Stimulated activated CD4-positive, alpha-beta T cell treated with anti-CD3 and anti-CD28 coated beads, Interleukin-4, amount 100 ng/mL, for 1 hour (primary cell): ENCODE measurements at places on chromosomes 12 and 14.
A peak's percentile ranks its signal among the peaks of the same experiment; 100 is the strongest.

- DNase-seq = no peak
Measured at GRCh38 chr12:124365726-124366430, 71.0 kb downstream of the RFLNA start.

DNA sequence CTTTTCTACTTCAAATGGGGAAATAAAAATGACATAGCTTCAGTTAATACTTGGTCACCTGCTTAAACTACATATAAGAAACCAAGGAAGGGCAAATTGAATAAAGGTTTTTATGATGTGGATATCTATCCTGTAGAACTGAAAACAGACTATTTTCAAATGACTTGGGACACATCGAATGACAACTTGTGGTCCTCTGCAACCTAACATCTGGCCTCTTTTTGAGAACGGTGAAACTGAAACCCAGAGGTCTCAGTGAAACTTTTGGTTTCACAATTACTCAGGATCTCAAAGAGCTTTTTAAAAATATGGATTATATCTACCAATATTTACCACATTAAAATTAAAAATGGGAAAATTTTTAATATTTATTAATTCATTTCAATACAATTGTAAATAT lies 65.2 kb downstream of the PPP2R5E start:
- no peak for DNase-seq

- DNase-seq = no peak
Measured at GRCh38 chr14:22221508-22221907, 367.5 kb downstream of the DAD1 start.

- DNase-seq = no peak
Measured at GRCh38 chr12:112950701-112951100, 12.4 kb downstream of the OAS3 start.

GRCh38 chr12:57044889-57045288 lies 5.0 kb downstream of the MYO1A start:
- DNase-seq = no peak

DNA sequence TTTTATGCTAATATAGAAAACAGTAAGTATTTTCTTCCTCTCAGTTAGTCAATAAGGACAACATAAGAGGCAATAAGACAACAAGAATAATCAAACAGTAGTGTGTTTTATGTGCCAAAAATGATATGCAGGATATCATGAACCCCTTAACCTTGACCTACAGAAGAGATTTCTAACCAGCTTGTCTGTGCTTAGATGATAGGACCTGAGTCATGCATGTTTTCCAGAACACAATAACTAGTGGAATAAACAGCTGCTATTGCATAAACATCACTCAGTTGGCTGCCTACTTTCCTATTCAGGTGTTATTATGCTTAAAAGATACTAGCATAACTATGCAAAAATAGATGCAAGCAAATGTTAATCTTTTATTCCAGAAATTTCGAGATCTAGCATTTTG lies 282.5 kb downstream of the PRKD1 start:
- no peak for DNase-seq

DNA sequence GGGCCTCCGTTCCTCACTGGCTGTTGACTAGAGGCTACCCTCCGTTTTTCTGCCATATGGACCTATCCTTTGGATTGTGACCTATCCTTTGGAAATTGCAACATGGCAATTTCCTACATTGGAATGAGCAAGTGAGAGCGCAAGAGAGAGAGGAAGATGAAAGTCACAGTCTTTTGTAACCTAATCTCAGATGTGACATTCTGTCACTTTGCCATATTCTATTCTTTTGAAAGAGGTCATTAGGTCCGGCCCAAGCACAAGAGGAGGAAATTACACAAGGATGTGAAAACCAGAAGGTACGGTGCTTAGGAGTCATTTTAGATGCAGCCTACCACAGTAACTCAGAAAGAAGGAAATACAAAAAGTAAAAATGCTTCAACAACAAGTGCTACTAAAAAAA lies 47.3 kb upstream of the SRP54 start:
- no peak for DNase-seq

DNA sequence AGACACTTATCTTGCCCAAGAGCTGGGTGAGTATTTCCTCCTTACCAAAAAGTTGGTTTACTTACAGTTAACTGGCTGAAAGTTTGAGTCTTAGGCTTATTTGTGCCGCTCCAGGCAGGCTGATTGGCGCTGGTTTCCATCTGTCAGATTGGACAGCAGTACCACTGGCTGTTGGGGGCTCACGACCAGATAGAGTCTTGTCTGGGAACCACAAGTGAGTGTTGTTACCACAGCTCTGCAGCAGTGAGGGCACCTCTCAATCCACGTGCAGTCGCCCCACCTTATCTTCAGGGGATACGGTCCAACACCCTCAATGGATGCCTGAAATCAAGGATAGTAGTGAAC lies 58.9 kb downstream of the DDX51 start:
- DNase-seq = no peak

DNA sequence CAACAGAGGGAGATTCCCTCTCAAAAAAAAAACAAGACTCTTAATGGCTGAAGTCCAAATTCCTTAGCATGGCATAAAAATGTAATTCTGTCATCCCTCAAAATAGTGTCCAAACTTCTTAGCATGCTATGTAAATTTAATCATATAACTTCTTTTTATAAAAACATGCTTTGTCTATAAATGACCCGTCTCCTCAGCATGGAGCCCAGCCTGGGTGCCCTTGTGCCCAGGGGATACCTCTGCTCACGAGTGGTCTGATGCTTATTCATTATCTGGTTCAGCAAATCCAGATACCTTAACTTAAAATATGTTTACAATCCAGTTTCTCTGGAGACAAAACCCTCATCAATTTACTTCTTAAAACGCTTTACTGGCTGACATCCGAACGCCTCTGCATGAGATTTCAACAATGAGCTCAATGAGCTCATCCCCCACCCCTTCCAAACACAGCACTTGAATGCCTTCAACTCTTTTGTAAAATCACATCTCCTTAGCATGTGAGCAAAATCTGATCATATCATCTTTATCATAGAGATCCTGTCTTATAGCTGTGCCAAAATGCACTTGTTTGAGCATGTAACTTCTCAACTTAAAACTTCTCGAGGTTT lies 15.7 kb downstream of the RTL1 start:
- DNase-seq = no peak

DNA sequence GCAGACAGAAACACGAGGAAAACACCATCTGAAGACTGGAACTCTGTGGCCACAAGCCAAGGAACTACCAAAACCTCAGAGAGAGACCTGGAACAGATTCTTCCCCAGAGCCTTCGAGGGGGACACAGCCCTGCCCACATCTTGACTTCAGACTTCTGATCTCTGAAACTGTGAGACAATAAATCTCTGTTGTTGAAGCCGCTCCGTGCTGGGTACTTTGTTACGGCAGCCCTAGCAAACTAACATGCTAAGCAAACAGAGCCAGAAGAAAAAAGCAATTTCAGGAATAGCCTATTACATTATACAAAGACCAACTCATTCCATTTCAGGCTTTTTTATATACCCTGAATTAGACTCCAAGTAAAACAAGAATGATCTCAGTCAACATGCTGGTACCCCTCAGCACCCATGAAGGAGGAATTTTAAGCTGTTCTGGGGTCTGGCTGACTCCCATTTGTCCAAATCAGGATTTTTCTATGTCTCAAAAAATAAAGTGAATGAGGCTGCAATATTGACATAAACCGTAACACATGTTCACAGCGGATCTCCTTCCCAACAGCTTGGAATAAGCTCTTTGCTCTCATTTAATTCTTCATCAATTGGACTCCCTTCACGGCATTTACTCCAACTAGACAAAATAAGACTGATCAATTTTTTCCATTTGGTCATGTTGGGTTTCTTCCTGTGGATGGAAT lies 190.1 kb downstream of the FOXN3 start:
- DNase-seq = no peak

DNA sequence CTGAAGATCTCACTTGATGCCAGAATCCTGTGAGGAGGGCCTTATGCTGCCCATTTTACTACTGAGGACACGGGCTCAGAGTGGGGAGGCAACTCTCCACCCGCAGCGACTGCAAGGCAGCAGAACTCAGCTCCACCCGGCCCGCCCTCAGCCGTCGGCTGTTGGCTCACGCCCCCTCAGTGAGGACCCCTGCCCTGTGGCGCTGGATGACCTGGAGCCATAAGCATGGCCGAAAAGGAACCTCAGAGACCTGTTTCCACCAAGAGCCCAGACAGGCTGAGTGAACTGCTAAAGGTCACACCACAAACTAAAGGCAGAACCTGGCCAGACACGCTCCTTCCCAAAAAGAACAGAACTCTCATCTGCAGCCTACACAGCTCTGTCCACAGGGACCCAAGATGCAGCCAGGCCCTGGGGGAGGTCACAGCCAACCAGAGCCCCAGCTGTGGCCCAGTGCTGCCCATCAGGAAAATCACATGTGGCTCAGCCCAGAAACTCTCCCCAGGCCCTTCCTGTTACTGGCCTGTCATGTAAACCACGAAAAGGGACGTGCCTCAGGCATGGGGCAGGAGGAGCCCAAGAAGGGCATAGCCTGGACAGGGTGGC lies 32.8 kb downstream of the CCNK start:
- no peak for DNase-seq

DNA sequence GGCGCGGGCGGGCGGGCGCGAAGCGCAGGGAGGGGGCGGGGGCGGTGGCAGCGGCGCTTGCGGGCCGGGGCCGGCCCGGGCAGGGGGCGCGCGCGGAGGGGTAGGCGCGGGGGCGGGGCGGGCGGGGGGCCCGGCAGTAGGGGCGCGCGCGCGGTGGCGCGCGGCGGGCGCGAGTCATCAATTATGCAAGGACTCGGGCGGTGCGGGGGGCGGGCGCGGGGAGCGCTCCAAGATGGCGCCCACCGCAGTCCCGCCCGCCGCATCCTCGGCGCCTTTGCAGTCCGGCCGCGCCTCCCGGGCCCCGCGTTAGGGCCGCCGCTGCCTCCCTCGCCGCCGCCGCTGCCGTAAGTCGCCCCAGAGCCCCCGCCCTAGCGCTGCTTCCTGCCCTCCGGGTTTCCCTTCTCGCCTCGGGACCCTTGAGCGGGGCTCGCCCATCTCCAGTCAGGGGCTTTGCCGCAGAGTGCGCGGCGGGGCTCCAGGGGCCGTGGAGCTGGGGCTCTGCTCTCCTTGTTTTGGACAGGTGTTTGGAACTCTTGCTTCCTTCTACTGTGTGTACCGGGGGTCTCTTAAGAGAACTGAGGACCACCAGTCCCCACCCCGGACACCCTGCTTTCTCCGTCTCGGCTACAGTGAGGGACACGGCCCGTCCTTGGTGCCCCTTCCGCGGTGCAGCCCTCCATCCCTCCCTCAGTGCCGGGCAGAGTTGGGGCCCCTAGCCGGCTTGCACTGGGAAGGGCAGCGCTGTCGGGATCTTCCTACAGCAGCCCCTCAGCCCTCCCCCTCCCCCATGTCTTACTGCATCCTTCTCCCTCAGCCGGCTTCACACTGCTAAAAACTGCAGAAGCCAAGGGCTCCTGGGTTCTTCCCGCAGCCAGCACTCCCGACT lies at the start of gene SCN8A:
Gene SCN8A, plus strand, starts transcription at position 218 of the 886 bp plus-strand sequence. CDS start 71,585 bp downstream, outside the sequence.
- peak; percentile 61 for DNase-seq

- no peak for DNase-seq
Measured at GRCh38 chr14:31411218-31411727, 9.1 kb downstream of the HEATR5A start.

DNA sequence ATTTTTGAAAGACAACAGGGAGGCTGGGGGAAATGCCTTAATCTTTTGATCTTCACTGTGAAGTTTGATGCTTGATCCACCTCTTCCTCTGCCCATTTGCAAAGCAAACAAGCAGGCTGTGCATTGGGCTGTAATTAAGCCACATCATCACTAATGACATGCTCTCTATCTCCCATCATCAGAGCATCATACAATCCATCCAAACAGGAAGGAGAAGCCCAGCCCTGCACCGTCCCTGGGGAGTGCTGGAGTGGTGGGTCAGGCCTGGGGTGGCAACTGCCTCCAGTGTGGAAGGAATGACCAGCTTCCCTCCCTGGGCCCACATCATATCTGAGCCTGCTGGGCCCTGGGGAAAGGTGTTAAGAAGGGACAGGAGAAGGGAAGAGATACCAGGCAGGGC lies 6.9 kb upstream of the KRT74 start:
- DNase-seq = no peak

GRCh38 chr12:2053691-2054090 lies 904 bp downstream of the CACNA1C start:
- DNase-seq = no peak

DNA sequence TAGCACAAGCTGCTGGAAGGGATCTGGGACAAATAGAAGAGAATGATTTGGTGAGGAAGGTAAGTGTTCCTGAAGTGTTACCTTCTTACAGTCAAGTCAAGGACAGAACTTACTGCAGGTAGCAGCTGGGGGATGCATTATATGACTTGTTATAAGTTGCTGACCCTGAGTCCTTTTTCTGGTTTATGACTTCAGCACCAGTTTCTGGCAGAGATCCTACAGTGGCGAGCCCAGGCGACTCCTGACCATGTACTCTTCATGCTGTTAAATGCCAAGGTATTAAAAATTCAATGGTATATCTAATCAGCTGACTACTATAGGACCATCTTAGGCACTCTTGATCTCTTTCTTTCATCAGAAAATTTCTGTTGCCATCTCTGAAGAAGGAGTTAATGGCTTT lies 45.1 kb upstream of the ATF1 start:
- no peak for DNase-seq

DNA sequence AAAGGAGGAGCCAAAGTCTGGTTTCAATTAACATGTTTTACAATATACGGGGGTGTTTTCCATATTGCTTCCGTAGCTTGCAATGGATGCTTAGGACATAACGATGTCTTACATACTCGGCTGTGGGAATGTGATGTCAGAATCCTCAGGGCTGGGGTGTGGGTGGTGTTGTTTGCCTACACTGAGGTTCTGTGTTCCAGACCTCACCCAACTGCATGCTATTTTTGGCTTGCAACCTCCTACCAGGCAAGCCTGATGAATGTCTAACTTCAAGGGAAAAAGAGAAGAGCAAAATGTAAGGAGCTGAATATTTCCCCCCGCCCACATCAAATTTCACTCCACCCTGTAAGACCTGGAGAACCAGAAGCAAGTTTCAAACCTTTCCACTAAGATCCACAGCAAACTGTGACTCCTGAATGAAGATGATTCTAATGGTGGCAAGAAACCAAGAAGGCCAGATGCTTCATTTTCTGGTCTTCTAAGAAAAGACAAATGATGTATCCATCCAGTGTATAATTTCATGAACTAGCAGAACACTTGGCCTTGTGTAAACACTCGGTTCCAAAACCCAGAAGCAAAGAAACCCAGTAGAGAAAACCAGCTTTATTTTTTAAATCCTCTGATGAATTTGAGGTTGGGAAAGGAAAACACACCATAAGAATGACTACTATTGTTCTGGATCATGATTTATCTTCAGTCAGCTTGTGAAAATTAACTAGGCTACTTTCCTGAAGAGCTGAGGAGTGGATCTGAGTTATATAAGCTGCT lies 227.9 kb downstream of the DACT1 start:
- DNase-seq = no peak

DNA sequence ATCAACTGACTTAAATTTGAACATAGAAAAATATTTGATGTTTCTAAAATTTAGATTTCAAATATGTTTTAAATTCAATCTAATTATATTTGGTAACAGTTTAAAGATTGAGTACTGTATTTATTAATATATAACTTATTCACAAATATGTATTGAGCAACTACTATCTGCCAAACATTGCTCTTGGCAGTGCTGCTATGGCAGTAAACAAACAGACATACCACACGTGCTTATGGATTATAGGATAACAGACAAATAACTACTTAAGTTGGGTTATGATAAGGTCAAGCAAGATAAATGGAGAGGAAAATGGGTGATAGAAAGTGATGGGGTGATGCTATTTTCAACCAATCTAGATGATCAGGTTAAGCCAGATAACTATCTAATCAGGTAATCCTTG lies 538.1 kb downstream of the C12orf50 start:
- DNase-seq = no peak
